ENCODE measurements at places on chromosomes 2 and 18.
A peak's percentile ranks its signal among the peaks of the same experiment; 100 is the strongest.

DNA sequence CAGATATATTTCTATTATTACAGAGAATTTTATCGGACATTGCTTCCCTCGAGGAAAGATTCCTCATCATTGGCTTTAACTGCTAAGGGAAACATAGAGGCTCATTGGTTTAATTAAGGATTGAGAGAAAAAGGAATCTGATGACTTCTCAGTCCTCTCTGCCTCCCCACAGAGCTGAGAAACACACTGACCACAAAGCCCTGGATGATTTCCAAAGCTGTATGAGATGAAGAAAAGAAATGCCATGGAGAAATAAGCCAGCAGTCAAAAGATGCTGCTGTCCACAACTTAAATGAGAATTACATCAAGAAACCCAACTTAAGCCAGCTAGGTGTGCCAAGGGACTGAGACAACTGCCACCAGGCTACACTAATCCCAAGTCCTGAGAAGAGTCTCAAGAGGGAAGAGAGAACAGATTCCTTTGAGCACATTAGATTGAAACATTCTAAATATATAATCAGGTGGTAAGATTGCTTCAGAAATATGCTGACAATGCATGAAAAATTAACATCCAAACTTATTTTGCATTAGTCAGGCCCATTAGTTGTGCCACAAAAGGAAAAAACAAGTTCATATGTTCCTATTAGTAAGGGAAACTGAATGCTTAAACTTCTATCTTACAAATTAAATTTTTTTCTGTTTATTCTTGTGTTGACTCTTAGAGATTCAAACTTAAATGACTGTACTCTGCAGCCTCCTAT lies 308.1 kb upstream of the CYRIA start:
- DNase-seq: no peak

GRCh38 chr18:79283131-79283810 lies 112.5 kb upstream of the NFATC1 start:
- no peak for DNase-seq

DNA sequence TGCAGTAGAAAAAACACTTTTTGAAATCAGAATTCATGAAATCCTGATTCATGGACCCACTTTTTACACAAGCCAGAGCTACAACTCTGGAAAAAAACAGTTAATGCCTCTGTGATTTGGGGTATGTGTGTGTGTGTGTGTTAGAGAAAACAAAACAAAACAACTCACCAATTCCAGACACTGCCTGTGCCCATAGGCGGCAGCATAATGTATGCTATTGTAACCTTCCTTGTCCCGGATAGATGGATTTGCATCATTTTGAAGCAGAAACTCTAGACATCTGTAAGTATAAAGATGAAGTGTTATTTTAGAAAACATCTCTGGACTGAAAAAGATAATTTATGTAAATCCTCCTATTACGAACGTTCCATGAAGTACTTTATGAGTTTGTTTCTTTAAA lies 152.0 kb upstream of the PGAP1 start:
- DNase-seq: no peak

- peak; percentile 42 for DNase-seq
Measured at GRCh38 chr2:37344453-37345361, at the start of gene QPCT. TSS of gene QPCT (plus strand) at chr2:37344630. CDS start at chr2:37344732, 102 bp downstream.

GRCh38 chr2:16655905-16656642 lies 9.6 kb downstream of the CYRIA start:
- DNase-seq: no peak

GRCh38 chr2:20425371-20425881 lies 21.4 kb upstream of the RHOB start:
- no peak for DNase-seq

GRCh38 chr2:46352621-46353020 lies 55.4 kb downstream of the EPAS1 start:
- DNase-seq: no peak

GRCh38 chr2:196482119-196483065 lies 157.1 kb upstream of the CCDC150 start:
- no peak for DNase-seq

DNA sequence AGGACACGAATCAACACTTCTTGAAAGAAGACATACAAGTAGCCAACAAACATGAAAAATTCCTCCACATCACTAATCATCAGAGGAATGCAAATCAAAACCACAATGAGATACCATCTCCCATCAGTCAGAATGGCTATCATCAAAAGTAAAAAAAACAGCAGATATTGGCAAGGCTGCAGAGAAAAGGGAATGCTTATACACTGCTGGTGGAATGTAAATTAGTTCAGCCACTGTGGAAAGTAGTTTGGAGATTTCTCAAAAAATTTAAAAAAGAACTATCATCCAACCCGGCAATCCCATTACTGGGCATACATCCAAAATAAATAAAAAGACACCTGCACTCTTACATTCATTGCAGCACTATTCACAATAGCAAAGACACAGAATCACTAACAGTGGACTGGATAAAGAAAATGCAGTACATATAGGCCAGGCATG lies 78.7 kb downstream of the GRB14 start:
- DNase-seq: no peak

DNA sequence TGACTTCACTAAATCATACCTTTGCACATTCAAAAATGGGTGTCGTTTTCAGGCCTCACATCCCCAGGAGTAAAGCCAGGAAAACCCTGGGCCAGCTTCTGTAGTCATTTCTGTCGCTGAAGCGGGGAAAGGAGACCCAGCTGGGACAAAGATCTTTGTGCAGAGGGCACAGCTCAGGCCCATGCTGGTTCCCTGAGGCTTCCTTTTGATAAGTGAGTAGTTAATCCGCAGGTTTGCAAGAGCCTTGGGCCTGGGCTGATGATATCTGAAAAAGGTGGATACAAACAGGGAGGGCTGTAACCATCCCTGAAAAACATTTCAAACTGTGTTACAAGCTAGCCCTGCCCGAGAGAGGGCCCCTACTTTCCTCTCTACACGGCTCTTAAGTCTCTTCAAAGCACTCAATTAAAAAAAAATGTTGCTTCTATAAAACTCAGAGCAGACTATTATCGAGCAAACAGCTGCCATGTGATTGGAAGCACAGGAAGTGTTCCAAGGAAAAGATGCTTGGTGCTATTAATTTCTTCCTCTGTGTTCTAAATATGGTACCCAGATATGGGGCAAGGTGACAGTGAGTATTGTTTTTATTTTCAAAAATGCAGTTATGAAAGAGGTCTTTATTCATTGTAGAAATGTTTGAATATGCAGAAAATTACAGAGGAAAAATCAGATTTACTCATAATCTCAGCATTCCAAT lies 117.2 kb downstream of the LNPK start:
- no peak for DNase-seq

DNA sequence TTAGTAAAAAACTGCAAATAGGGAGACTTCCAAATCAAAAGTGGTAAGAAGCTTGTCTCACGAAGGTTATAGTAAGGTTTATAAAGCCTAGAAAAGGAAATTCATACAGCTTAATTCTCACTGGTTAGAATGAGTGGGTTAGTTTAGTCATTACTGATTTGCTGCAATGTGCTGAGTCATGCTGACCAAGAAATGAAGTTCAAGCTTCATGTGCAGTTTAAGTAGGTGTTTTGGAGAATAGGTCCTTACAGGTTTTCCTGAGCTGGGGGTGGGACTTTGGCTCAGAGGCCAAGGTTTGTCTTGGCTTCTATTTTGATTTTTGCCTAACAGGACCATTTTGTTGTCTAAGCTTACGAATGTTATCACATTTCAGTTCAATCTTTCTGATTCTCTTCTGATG lies 15.1 kb downstream of the CLIP4 start:
- peak; percentile 68 for DNase-seq

DNA sequence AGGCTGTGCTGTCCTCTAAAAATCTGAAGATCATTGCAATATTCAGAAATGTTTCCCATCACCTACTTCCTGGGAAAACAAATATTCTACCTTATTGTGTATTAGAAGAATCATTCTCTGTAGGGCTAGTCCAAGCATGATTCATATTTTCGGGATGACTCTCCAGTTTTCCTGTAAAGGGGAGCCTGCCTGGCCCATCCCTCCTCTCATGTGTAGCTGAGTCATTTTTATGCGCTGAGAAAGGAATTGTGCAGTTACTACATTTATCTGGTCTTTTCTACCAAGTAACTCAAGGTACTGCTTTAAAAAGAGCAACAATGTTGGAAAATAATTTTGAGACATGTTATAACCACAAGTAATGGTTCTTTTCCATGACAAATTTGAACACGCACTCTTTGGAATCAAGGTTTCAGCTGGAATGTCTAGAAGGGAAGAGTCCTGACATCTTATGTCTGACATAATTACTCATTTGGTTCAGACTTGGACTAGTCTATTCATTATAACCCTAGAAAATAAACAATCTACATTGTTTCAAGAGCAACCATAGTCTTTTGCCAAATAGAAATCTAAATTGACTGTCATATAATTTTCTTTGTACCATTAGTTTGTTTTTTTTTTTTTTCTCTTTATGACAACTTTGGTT lies 6.6 kb downstream of the DSG3 start:
- DNase-seq: no peak

GRCh38 chr18:9971313-9971920 lies 57.6 kb downstream of the VAPA start:
- peak; percentile 99 for DNase-seq

DNA sequence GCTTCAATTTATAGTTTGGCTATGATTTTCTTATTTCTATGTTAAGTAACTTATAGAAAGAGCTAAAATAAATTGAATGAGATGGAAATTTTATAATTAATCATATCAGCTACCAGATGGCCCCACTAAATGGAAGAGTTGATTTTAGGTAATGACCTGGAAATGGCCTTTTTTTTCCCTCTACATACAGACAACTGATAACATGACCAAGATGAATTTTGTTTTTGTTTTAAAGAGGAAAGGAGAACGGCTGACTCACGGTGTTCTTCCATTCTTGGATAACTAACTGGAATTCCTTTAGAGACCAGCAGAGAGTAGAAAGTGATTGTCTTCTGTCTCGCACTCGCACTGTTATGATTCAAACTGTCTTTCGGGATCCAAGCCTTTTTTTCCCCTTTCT lies 91.0 kb downstream of the TMEM185B start:
- DNase-seq: no peak

- DNase-seq: no peak
Measured at GRCh38 chr2:197190100-197190432, 120.5 kb downstream of the ANKRD44 start.

- no peak for DNase-seq
Measured at GRCh38 chr2:161842736-161843433, 218.7 kb downstream of the SLC4A10 start.

DNA sequence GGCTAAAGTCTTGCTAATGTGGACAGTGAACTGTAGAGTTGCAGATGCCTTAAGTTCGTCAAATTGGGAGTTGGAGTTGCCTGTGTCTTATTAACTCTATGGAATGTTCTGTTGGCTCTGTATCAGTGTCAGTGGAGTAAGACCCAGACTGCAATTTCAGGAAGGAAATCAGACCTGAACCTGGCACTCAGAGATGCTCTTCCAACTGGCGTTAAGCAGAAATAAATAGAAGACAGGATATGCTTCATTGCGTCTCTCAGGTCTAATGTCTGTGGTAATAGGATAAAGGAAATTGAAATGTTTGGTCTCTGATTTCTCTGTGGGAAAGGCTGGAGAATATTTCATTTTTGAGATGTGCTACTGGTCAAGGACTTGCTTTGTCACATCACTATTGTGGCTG lies 846.7 kb upstream of the ID2 start:
- no peak for DNase-seq

GRCh38 chr2:205763708-205764211 lies 81.5 kb downstream of the NRP2 start:
- DNase-seq: no peak

DNA sequence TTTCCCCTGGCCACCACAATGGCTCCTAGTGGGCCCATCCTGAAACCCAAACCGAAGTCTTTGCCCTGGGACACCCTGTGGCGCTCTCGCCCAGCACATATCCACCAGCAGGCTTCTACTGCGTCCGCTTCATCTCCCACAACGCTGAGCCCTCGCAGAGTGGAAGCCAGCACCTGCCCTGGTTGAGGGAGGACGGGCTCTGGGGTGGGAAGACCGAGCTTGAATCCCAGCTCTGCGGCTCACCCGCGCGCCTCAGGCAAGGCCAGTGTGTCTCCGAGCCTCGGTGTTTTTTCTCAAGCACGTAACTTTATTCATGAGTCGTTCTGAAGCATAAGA lies 15.6 kb downstream of the KLF11 start:
- no peak for DNase-seq

DNA sequence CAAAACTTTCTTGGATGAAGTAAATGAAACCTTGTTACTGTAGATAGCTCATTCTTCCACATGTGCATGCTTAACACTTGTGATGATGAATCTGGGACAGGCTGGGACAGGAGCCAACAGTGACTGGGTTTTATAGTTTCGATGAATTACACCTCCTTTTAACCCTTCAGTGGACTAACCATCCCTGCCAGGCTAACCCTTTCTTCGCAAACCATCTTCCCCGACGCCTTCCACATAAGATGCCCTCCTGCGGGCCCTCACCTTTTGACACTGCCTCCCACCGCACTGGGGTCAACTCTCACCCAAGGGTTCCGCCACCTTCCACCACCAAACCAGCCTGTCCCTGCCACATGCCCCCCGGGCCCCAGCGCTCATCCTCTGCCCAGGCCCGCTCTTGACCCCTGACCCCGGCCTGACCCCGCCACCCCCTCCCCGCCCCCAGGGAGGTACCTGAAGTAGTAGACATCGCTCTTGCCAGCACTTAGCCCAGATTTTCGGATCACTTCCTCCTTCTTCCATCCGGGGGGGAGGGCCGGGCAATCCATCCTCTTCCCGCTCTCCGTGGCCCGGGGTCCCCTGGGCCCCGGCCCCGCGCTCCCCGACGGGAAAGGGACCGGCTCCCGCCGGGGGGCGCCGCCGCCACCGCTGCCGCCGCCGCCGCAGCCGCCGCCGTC lies 764 bp downstream of the MBD2 start:
- peak; percentile 38 for DNase-seq

DNA sequence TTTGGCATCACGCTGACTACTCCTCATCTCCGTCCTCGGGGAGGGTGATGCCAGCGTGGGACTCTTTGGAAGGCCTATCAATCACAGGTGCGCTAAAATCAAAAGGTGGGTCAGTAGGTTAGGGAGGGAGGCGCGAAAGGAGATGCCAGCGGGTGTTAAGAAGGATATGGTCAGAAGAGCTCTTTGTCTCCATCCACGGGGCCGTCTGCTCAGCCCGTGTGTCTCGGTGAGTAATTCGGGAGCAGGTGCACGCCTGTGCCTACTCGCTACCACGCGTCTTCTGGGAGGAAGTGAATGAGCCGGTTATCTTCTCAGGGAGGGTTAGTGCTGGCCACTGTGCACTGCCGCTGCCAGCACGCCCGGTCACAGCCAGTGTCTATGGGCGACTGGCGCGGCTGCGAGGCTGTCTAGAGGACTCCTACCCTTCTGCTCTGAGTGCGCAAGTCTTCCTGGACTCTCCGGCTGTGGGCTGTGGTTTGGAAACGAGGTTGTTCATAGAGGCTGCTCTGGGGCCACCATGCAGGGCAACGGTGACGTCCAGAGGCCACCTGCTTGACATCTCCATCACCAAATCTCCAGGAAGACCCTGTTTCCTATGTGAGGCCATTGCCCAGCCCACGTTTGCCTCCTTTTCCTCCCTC lies 153.4 kb downstream of the MBP start:
- no peak for DNase-seq

- DNase-seq: no peak
Measured at GRCh38 chr2:155190342-155190741, 491.8 kb downstream of the KCNJ3 start.

- DNase-seq: no peak
Measured at GRCh38 chr2:108575132-108575966, 41.1 kb downstream of the LIMS1 start.
